ENCODE measurements at places on chromosomes 16 and 17. TPM values are rescaled to one million over a fixed set of nuclear protein-coding genes. Genes with fewer than 3 reads are reported as not detected.

DNA sequence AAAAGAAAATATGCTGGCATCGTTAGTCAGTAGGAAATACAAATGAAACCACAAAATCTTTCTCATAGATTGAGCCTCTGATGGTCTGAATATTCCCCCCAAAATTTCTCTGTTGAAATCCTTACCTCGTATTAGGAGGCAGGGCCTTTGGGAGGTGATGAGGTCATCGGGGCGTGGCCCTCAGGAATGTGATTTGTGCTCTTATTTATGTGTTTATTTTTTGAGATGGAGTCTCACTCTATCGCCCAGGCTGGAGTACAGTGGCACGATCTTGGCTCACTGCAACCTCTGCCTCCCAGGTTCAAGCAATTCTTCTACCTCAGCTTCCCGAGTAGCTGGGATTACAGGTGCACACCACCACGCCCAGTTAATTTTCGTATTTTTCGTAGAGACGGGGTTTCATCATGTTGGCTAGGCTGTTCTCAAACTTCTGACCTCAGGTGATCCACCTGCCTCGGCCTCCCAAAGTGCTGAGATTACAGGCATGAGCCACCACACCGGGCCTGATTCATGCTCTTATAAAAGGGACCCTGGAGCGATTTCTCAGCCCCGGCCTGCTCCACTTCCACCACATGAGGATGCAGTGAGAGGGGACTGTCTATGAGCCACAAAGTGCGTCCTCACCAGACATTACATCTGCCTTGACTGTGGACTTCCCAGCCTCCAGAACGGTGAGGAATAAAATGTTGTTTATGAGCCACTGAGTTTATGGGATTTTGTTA, 53.1 kb downstream of the DNAH17 start:
- H3K4me1 ChIP-seq = peaks cover 21% of the 10 kb centered on the region
- DNase-seq = peak; percentile 25
- H3K4me3 ChIP-seq = no peak overlapping the region
- no peak overlapping the region for H3K27ac ChIP-seq
- no peaks in the 10 kb centered on the region for H3K36me3 ChIP-seq
- H3K27me3 ChIP-seq = no peaks in the 10 kb centered on the region

DNA sequence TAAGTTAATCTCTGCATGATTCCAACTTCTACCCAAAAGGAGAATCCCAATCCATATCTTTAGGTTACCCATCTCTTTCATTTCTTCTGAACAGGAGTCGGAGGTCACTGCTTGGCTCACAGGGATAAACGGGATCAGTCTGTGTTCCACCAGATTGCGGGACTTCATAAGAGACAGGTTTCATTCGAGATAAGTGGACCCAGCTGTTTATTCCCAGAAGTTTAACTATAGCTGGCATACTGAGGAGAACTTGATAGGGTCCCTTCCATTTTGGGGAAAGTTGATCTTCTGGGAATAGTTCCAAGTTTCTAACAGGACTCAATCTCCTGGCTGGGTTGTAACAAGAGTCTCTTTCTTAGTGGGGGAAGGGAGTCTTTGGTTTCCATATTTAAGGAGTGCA, 45.4 kb upstream of the ARL4D start:
- 0 out of 2 replicates have a peak, but pooled peaks cover 6% of the 10 kb centered on the region for H3K36me3 ChIP-seq
- peaks cover 25% of the 10 kb centered on the region for H3K4me1 ChIP-seq
- H3K4me3 ChIP-seq = no peak overlapping the region
- H3K27me3 ChIP-seq = no peaks in the 10 kb centered on the region
- no peak for DNase-seq
- no peak overlapping the region for H3K27ac ChIP-seq

DNA sequence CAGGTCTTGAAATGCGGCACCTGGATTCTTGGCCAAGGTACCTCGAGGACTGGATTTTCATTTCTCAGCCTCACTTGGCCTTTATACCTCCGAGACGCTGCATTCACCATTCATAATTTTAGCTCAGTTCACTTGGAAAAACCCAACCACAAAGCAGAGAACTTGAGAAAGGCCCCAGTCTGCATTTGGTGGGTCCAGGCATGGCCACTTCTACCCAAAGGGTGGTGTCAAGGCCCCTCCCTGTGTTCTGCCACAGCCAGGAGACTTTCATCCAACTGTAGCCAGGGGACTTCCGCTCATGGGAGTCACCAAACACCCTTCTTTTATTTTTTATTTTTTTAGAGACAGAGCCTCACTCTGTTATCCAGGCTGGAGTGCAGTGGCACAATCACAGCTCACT, 14.7 kb upstream of the TVP23A start:
- DNase-seq = no peak
- H3K4me3 ChIP-seq = no peak overlapping the region
- no peaks in the 10 kb centered on the region for H3K36me3 ChIP-seq

- no peaks in the 10 kb centered on the region for H3K4me1 ChIP-seq
- no peak for DNase-seq
- no peak overlapping the region for H3K27ac ChIP-seq
Measured at GRCh38 chr17:8732406-8733085, 12.1 kb downstream of the CCDC42 start.

The MFAP4 gene
- not detected for total RNA-seq

The RASL10B gene
- total RNA-seq = 0.11 TPM

- DNase-seq = peak; percentile 44
- H3K27me3 ChIP-seq = no peaks in the 10 kb centered on the region
- H3K4me1 ChIP-seq = no peaks in the 10 kb centered on the region
- no peaks in the 10 kb centered on the region for H3K36me3 ChIP-seq
Measured at GRCh38 chr17:14748036-14748710, 447.3 kb downstream of the HS3ST3B1 start.

- no peaks in the 10 kb centered on the region for H3K36me3 ChIP-seq
- no peak overlapping the region for H3K27ac ChIP-seq
- H3K4me1 ChIP-seq = no peaks in the 10 kb centered on the region
Measured at GRCh38 chr17:52157603-52158449, 688 bp downstream of the CA10 start.

GRCh38 chr17:62995377-62995885, 29.4 kb downstream of the TANC2 start:
- DNase-seq = no peak
- peaks cover 16% of the 10 kb centered on the region for H3K36me3 ChIP-seq
- no peaks in the 10 kb centered on the region for H3K27me3 ChIP-seq
- H3K4me1 ChIP-seq = no peaks in the 10 kb centered on the region
- H3K4me3 ChIP-seq = no peak overlapping the region
- H3K27ac ChIP-seq = no peak overlapping the region

DNA sequence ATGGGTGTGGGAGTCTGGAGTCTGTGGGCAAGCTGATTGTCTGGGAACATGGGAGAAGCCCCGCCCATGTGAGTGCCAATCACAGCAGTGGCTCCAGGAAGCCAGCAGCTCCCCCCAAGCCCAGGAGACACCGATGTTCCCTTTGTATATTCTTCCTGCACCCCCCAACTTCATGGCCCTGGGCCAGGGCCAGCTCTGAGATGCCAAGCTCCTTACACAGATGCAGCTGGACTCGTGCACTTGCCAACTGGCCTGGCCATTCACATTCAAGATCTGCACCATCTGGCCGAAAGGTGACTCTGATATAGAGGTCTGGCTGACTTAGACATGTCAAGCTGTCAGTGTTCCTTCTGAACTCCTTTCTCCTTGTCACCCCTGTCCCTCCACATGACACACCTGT, 50.5 kb downstream of the CACNG5 start:
- peaks cover 56% of the 10 kb centered on the region for H3K27me3 ChIP-seq
- no peaks in the 10 kb centered on the region for H3K4me1 ChIP-seq
- H3K36me3 ChIP-seq = no peaks in the 10 kb centered on the region
- no peak for DNase-seq

GRCh38 chr16:24854607-24855171, 8.9 kb downstream of the SLC5A11 start:
- peaks cover 9% of the 10 kb centered on the region for H3K4me1 ChIP-seq
- H3K27ac ChIP-seq = no peak overlapping the region
- no peak overlapping the region for H3K4me3 ChIP-seq
- H3K36me3 ChIP-seq = no peaks in the 10 kb centered on the region
- no peak for DNase-seq

Measured in PC-9 (cell line).